ENCODE measurements at places on chromosomes 11 and 22. TPM values are rescaled to one million over a fixed set of nuclear protein-coding genes. Genes with fewer than 3 reads are reported as not detected.
A peak's percentile ranks its signal among the peaks of the same experiment; 100 is the strongest.

The ZNF143 gene
- 36.7 TPM for total RNA-seq

GRCh38 chr11:46845740-46846509, at the start of gene CKAP5:
TSS of gene CKAP5 (minus strand) at chr11:46846280. CDS start at chr11:46821231, 25,049 bp downstream.
- H3K36me3 ChIP-seq, result peaks cover 5% of the 10 kb centered on the region
- peaks cover 18% of the 10 kb centered on the region for H3K4me1 ChIP-seq
- H3K4me3 ChIP-seq, result peak within 1 kb of the TSS; percentile 91
- no peaks in the 10 kb centered on the region for H3K27me3 ChIP-seq

The IGLL1 gene
- 171 TPM for total RNA-seq

- H3K27me3 ChIP-seq, result no peaks in the 10 kb centered on the region
- DNase-seq, result no peak
- H3K36me3 ChIP-seq, result no peaks in the 10 kb centered on the region
- H3K4me1 ChIP-seq, result no peaks in the 10 kb centered on the region
- H3K4me3 ChIP-seq, result no peak overlapping the region
Observed at GRCh38 chr11:104823657-104824056, 74.6 kb downstream of the CASP12 start.

The LRRC56 gene
- total RNA-seq, result 4.6 TPM

DNA sequence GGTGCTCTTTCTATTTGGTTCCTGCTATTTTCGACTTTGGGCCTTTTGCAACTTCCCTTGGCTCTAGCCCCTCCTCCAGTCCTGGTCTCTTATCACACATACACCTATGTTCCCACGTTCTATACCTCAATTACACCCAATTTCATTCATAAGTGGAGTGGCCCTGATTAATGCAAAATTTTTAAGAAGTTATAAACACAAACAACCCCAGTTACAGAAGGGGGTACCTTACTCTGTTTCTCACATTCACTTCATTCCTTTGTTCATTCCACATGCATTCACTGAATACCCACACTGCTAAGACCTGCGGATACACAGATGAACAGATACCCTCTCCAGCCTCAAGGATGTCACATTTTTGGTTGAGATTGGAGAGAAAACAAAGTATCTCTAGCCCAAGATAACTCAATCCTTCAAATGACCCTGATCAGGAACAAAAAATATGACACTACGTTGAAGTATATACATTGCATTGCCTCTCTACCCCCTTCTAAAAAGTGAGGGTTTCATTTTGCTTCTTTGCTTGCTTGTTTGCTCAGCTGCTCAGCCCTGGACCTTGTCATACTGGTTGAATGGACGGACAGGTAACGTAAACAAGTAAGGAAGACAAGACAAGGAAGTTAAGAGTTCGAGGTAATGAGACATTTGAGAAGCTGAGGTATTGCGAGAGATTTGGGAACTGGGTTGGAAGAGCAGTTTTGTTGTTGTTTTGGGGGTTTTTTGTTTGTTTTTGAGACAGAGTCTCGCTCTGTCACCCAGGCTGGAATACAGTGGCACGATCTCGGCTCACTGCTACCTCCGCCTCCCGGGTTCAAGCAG, 3.6 kb upstream of the VPS37C start:
- H3K4me3 ChIP-seq, result no peak overlapping the region
- no peaks in the 10 kb centered on the region for H3K27me3 ChIP-seq
- H3K27ac ChIP-seq, result no peak overlapping the region
- peaks cover 24% of the 10 kb centered on the region for H3K4me1 ChIP-seq
- no peak for DNase-seq

The MOV10L1 gene
- total RNA-seq, result 2.9 TPM

DNA sequence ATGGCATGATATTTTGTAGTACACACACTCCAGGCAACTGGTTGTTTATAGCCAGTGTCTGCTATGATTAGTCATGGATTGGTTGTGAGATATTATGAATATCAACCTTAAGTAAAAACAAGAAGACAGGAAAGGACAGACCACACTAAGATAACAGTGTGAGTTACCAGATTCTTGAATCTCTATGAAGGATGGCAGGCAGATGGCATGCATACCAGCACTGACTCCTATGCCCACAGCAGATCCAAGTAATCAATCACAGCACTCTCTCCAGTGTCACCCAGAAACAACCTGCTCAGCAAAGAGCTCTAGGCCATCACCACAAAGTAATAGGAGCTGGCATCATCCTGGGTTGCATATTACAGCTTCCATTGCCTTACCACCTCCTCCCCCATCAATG, 116.6 kb downstream of the GALNT18 start:
- no peaks in the 10 kb centered on the region for H3K27me3 ChIP-seq
- no peak for DNase-seq
- no peaks in the 10 kb centered on the region for H3K4me1 ChIP-seq
- no peak overlapping the region for H3K27ac ChIP-seq
- H3K4me3 ChIP-seq, result no peak overlapping the region

The SHANK3 gene
- total RNA-seq, result 0.04 TPM

DNA sequence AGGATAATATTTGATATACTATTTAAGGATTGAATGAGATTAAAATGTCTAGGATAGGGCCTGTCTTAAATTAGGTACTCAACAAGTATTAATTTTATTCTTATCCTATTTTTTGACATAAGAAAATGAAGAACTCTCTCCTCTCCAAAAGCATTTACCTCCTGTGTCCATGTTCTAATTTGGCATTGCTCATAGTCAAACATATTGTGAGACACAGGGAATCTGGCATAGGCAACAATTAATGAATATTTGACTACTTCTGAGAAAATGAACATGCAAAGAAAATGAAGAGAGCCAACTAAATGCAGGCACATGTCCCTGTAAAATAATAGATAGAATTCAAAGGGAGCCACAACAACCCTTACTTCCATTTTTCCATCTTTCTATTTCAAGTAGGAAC, 198.5 kb upstream of the C11orf87 start:
- H3K4me3 ChIP-seq, result no peak overlapping the region
- H3K27me3 ChIP-seq, result no peaks in the 10 kb centered on the region
- no peaks in the 10 kb centered on the region for H3K4me1 ChIP-seq
- H3K36me3 ChIP-seq, result no peaks in the 10 kb centered on the region
- no peak for DNase-seq

The BLID gene
- not detected for total RNA-seq

GRCh38 chr11:72321381-72321996, 77.5 kb upstream of the PHOX2A start:
- DNase-seq, result no peak
- H3K27ac ChIP-seq, result no peak overlapping the region
- H3K27me3 ChIP-seq, result no peaks in the 10 kb centered on the region
- H3K4me1 ChIP-seq, result no peaks in the 10 kb centered on the region
- no peaks in the 10 kb centered on the region for H3K36me3 ChIP-seq

- H3K4me1 ChIP-seq, result peaks cover 7% of the 10 kb centered on the region
- H3K27me3 ChIP-seq, result no peaks in the 10 kb centered on the region
- DNase-seq, result peak; percentile 97
- H3K27ac ChIP-seq, result no peak overlapping the region
Observed at GRCh38 chr11:104254347-104254746, 90.4 kb upstream of the PDGFD start.

DNA sequence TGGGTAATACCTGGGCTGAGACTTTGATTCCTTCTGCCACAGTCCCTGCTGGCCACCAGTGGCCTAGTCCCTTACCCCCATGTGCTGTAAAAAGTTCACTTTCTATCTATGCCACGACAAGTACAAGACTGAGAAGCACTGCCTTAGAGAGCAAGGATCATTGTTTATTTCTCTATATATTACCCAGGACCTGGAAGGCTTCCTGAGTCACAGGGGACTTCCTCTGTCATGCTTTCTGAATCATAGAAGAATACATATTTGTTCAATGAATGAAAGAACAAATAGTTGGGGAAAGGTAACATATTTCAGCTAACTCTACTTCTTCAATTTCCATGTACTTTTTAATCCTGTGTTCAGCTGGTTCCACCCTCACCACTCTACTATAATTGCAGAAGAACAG, 5.5 kb upstream of the SYT9 start:
- H3K4me1 ChIP-seq, result no peaks in the 10 kb centered on the region
- H3K27ac ChIP-seq, result no peak overlapping the region
- no peak for DNase-seq
- H3K4me3 ChIP-seq, result no peak overlapping the region
- no peaks in the 10 kb centered on the region for H3K27me3 ChIP-seq
- H3K36me3 ChIP-seq, result no peaks in the 10 kb centered on the region

- H3K27ac ChIP-seq, result no peak overlapping the region
- H3K4me1 ChIP-seq, result no peaks in the 10 kb centered on the region
- H3K36me3 ChIP-seq, result no peaks in the 10 kb centered on the region
Observed at GRCh38 chr11:110077346-110077745, 15.8 kb upstream of the ZC3H12C start.

GRCh38 chr11:76626921-76627401, 43.6 kb downstream of the LRRC32 start:
- peaks cover 44% of the 10 kb centered on the region for H3K4me1 ChIP-seq
- peak; percentile 60 for DNase-seq

GRCh38 chr11:33272338-33273107, 15.3 kb downstream of the HIPK3 start:
- no peaks in the 10 kb centered on the region for H3K4me1 ChIP-seq
- no peak for DNase-seq
- no peak overlapping the region for H3K27ac ChIP-seq
- no peak overlapping the region for H3K4me3 ChIP-seq

DNA sequence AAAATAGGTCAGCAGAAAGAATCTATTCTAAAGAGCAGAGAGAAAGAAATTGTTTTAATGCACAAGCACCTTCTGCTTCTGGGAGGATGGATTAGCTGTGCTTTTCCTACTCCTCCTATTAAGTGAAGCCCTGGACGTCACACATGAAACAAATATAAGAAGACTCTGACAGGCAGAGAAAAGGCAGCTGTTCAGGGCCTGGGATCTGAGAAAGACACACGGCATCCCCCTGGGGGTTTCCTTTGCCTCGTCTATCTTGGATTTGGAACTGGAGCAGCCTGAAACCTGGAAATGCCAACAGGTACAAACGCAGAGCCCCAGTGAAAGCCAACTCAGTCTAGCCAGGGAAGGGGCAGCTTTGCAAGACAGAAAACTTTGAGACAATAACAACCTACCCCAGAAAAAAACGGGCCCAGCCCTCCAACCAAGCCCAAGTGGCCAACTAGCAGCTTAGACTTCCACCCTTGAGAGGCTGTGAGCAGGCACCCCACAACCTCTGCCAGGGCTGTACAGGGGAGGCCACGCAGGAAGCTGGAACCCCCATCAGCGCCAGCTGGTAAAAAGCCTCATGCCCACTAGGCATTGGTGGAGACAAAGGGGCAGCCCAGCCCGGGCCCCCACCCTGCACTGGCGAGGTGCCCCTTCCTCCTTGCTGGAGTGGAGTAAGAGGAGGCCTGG, 7.3 kb downstream of the CERK start:
- no peak overlapping the region for H3K27ac ChIP-seq
- H3K36me3 ChIP-seq, result no peaks in the 10 kb centered on the region
- H3K27me3 ChIP-seq, result no peaks in the 10 kb centered on the region
- no peak for DNase-seq

All from Karpas-422 (cell line).